ENCODE measurements at places on chromosomes 2 and 18.

DNA sequence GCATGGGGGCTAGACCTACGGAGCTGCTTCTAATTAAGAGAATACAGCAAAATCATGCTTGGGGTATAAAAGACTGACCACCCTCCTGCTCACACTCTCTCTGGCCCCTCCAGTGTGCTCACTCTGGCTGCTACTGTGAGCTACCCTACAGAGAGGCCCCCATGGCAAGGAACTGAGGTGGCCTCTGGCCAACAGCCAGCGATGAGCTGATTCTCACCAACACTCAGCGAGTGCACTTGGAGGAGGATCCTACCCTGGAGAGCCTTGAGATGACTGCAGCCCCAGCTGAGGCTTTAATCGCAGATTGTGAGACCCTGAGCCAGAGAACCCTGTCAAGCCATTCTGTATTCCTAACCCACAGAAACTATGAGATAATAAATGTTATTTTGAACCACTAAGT is 88.2 kb downstream of the GFPT1 start:
- DNase-seq = no peak

GRCh38 chr2:28624793-28625701 is 126.6 kb upstream of the PPP1CB start:
- peak; percentile 56 for DNase-seq

DNA sequence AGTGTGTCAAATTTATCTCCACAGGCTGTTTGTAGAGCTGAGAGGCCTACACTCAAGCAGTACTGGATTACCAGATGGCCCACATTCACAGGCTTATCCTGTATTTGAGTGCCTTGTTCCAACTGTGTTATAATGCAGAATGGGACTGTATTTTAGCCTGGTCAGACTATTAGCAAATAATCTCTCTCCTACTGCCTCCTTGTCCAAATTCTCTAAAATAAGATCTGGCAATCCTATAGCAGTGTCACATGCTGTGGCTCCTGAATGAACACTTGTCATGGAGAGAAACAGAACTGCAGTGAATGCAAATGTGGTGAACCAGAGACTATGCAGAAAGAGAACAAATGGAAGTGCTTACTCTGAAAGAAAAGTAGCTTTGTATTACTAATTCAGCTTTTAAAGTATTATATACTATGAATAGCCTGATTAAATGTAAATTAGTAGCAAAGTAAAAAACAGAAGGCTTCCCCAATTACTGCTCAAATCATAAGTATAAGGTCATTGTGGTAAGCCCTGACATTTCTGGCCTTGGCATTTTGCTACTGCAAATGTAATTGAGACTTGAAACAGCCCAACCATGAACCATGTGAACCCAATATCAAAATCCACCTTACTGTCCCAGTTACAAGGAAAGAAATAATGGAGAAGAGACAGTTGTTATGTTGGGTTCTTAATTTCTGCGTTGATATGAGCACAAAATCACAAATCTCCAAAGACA is 80.0 kb downstream of the MAP4K3 start:
- DNase-seq = no peak

DNA sequence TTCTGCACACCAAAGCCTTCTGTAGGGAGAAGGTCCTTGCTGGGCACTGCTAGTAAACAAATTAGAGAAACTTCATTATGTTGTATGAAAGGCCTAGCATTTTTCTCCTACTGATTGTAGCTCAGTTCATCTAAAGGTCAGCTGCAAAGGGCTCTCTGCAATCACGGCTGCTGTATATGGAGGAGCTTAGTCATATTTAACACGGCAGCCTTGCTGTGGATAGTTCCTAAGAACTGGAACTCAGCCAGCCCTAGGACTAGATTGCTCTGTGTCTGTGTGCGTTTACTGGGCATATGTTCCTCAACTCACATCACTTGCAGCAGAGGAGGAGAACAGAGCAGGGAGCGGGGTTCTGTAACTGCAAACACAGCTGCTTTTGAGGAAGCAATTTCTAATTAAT is 1103.9 kb upstream of the KLHL29 start:
- DNase-seq = no peak

GRCh38 chr2:239820836-239821693 is 204.1 kb downstream of the NDUFA10 start:
- no peak for DNase-seq

DNA sequence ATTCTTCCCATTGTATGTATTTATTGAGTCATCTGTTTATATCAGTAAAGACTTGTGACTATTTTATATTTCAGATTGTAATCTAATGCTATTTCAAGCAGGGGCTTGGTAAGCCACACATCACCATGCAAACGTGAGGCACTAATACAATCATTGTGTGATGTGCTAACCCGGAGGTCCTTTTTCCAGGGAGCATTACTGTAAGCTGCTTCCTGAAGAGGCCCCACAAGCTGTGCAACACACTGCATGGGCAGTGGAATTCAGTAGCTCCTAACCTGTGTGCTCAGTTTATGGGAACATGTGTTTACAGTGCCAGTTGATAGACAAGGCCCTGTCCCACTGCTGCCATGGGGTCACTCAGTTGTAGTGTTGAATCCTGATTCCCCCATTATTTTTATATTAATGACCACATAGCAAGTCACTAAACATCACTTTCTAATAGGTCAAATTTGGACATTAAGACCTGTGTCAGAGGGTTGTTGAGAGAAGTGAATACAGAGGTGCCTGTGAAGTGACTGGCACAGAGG is 162.9 kb downstream of the FHOD3 start:
- no peak for DNase-seq

GRCh38 chr2:44135296-44135695 is 33.4 kb upstream of the PPM1B start:
- no peak for DNase-seq

- DNase-seq = no peak
Observed at GRCh38 chr2:199680482-199680881, 170.5 kb downstream of the FTCDNL1 start.

DNA sequence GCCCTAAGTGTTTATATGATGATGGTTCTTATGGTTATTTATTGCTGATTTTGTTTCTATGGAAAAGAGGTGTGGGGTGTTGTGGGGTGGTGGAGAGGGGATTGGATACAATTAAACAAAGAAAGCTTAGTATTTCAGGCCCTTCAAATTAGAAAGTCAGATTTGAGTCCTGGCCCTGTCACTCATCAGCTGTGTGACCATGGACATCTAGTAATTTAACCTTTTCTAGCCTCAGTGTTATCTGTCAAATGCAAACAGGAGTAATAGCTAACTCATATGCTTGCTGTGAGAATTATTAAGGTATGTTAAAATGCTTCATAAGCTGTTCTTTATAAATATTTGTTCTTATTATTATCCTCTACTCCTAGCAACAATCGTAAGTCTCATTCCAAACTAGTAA is 2.1 kb upstream of the MEMO1 start:
- no peak for DNase-seq

DNA sequence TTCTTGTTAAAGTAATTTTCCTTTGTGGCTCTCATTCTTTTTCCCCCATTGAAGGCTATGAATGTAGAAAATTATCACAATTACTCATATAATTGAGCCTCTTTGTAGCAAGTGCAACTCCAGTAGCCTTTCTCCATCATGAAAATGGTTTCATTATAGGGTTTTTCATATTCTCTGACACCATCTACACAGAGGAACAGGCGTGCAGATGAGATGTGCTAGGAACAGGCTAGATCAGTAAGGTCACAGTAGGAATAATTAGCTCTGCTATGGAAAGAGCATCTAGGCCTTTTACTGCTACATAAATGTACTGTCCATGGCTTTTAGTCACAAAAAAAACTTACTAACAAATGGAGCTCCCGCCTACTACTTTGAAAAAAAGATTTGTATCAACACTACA is 12.6 kb upstream of the DLX1 start:
- DNase-seq = no peak

DNA sequence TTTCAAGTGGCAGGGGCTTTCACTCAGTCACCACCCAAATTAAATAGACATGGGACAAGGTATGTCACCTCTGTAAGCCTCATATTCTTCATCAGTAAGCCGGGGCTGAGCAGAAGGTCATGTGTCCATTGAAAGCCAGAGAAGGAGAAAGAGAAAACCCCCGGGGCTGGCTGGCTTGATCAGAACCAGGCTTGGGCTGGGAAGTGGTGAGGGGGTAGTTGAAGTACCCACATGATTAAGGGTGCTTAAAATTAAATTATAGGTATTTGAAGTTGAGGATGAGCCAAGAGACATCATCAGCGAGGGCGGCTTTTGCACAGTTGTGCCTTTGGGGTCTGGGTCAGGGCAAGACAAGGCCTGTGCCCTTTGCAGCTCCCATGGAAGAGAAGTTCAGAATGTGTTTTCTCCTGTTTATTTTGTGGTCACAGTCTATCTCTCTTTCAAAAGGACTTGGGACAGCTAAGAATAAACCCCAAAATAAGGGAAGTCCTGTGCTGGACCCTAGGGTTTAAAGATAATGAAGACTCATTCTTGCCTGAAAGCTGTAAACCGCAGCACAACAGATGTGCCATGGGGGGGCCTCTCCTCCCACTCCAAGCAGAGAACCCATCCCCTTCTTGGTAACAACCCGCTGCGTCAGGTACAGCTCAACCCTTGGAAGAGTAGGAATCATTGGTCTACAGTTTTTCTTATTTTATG is 10.7 kb downstream of the DBI start:
- DNase-seq = no peak

DNA sequence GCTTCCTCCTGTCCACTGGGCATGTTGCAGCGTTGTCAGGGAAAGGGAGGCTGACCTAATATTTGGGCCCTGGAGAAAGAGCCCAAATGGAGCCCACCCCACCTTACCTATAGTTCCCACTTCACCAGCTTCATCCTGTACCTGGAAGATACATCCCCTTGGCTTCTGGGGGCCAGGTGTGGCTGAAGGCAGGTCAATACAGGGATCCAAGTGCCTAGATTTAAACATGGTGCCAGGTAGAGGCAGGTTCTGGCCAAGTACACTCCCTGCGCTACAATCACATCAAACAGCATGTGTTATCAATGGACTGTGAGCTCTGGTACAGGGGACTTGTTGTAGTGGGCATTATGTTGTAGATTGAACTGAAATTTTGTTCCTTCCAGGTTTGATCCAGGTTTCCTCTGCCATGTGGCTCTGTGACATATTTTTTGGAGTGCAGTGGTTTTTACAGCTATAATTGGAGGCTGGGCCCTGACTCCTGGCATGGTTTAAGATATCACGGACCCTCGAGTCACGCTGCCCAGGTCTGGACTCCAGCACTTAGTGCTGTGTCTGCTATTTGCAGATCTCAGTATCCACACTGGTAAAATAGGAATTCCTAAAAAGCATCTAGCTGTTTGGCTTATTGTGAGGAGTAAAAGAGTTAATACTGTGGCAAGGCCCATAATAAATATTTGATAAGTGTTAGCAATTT is 23.8 kb downstream of the MYCN start:
- no peak for DNase-seq

DNA sequence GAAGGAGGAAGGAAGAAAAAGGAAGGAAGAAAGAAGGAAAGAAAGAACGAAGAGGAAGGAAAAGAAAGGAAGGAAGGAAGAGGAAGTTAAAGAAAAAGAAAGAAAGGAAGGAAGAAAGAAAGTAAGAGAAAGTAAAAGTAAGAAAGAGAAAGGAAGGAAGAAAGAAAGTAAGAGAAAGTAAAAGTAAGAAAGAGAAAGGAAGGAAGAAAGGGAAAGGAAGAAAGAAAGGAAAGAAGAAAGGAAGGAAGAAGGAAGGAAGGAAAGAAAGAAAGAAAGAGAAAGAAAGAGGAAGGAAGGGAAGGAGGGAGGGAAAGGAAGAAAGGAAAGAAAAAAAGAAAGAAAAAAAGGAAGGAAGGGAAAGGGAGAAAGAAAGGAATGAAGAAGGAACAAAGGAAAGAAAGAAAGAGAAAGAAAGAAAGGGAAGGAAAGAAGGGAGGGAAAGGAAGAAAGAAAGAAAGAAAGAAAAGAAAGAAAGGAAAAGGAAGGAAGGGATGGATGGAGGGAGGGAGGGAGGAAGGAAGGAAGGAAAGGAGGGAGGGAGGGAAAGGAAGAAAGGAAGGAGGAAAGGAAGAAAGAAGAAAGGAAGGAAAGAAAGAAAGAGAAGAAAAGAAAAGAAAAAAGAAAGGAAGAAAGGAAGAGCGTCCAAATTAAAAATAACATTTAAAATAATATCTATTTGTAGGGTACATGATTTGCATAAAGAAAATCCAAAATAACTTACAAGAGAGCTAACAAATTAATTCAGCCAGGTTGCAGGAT is 827.9 kb downstream of the TSN start:
- DNase-seq = no peak

- no peak for DNase-seq
Observed at GRCh38 chr18:59123588-59124369, 15.9 kb upstream of the SEC11C start.

GRCh38 chr2:174753038-174753633 is 11.1 kb downstream of the CHRNA1 start:
- DNase-seq = peak; percentile 34

- DNase-seq = no peak
Observed at GRCh38 chr2:25481381-25482300, 139.9 kb upstream of the DNMT3A start.

GRCh38 chr2:231367178-231367577 is 28.3 kb upstream of the B3GNT7 start:
- DNase-seq = no peak

- no peak for DNase-seq
Observed at GRCh38 chr2:231337807-231338759, 57.4 kb upstream of the B3GNT7 start.

- no peak for DNase-seq
Observed at GRCh38 chr18:11177382-11177781, 28.0 kb upstream of the PIEZO2 start.

DNA sequence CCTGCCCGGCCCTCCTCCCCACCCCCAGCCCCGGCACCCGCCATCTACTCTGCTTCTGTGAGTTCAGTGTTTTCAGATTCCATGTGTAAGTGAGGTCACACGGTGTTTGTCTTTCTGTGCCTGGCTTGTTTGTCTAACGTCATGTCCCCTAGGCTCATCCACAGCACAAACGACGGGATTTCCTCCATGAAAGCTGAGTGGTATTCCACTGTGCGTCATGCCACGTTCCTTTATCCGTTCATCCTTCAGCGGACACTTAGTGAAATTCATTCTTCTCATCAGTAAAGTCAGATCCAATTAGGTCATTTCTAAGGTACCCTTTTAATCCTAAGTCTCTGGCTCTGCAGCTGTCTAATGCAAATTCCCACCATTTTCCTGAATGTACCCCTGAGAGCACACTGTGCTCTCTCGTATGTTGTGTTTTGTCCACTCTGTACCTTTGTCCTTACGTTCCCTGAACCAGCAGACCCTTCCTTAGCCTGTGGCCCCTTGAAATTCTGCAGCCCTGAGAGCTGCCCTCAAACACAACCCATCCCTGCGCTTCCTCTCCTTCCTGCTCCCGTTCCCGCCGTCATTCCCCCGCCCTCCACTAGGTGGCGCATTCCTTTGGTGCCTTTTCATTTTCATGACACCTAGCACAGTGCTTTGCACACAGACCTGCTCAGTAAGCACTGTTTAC is 44.1 kb downstream of the TRAPPC12 start:
- peak; percentile 67 for DNase-seq
